ENCODE measurements at places on chromosomes 6 and 20.

DNA sequence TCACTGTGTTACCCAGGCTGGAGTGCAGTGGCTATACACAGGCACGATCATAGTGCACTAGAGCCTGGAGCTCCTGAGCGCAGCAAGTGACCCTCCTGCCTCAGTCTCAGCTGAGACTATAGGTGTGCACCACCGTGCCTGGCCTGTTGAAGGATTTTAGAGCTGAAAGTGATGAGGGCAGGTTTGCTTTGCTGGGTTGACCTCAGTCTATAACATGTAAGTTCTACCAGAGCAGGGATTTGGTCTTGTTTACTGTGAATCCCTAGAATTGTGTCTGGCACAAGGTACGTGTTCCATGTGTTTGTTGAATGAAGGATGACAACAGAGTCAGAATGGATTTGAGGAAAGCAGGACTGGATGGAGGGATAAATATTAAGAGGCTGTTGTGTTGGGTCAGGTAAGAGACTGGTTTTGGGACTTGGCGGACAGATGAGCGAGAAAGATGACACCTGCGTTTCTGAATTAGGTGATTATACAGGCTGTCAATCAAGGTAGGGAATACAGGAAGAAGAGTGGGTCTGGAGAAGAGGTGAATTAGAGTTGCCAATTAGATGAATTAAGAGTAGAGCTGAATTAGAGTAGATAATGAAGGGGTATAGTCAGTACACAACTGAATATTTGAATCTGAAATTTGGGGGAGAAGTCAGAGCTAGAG, 6.5 kb downstream of the ASXL1 start:
- DNase-seq: no peak

- no peak for DNase-seq
These were observed 81.8 kb upstream of the GPR6 start for GRCh38 chr6:109896341-109896740.

DNA sequence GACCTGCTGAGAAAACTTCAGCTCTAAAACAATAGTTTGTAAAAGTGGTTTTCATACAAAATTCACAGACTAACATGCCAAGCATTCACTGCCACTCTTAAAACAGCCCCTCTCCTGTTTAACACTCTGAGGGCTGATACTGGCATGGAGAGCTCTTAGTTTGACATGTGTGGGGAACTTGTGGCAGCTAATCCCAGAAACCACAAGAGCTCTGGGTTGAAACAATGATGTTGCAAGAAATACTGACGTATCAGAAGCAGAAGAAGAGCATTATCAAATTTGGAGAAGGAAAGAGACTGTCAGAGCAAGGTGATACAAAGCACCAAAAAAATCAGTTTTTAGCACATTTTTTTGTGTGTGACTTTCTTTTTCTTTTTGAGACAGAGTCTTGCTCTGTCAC, 5.1 kb downstream of the BEND3 start:
- peak; percentile 94 for DNase-seq

DNA sequence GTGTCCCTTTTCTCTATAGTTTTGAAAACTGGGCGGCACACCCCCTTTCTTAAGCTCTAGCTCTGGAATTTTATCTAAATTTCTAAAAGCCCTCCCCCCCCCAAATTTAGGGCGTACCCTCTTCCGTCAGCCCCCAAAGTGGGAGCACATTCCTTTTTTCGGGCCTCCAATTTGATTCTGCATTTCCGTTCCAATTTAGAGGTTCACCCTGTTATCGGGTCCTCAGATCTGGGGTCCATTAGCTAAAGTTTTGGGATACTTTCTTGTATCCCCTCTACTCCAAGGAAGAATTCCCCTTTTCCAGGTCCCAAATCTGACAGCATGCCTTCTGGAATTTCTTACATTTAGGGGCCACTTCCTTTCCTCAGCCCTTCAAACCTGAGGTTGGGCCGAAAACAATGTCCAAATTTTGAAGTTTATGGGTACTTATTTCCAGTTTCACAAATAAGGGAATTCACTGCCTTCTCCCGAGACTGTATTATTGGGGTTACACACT, 796 bp downstream of the PHF20 start:
- peak; percentile 40 for DNase-seq

- DNase-seq: no peak
These were observed 37.6 kb downstream of the NHSL1 start for GRCh38 chr6:138461647-138462046.

DNA sequence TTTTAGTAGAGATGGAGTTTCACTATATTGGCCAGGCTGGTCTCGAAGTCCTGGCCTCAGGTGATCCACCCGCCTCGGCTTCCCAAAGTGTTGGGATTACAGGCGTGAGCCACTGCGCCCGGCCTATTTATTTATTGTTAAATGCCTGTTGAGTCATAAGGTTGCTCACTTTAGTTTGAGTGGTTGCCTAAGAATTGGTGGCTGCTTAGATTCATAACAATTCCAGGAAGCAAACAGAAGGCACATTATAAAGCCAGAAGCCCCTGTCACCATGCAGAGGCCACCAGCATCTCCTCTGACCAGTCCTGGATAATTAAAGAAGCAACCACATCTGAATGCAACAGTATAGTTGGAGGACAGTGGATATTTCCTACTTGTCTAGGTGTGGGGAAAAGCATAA, 24.0 kb upstream of the ARMH2 start:
- no peak for DNase-seq

- no peak for DNase-seq
These were observed 15.9 kb downstream of the DDO start for GRCh38 chr6:110399219-110400071.
